ENCODE measurements at places on chromosomes 12 and 14.

- no peak for DNase-seq
These were observed 218.9 kb upstream of the RBM19 start for GRCh38 chr12:114185036-114185435.

DNA sequence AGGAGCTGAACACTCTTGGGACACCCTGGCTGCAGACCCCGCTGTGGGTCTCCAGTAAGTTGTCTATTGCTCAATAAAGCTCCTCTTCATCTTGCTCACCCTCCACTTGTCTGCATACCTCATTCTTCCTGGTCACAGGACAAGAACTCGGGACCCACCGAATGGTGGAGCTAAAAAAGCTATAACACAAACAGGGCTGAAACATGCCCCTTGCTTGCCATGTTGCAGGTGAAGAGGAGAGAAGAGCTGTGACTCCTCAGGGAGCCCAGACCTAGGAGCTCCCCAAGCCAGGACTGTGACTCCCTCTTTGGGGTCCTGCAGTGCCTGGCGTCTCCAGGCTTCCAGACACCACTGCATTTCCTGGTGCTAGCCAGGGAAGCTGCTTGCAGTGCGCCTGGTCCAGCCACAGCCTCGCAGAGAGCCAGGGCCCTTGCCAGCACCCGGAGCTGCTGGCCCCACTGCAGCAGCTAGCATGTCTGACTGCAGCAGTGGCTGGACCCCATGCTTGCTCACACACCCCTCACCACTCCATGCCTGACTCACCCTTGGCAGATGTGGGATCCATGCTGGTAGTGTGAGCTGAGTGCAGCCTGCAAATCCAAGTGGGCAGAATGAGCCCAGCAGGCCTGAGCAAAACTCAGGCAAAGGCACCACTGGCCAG, 37.1 kb upstream of the OR5AU1 start:
- no peak for DNase-seq

DNA sequence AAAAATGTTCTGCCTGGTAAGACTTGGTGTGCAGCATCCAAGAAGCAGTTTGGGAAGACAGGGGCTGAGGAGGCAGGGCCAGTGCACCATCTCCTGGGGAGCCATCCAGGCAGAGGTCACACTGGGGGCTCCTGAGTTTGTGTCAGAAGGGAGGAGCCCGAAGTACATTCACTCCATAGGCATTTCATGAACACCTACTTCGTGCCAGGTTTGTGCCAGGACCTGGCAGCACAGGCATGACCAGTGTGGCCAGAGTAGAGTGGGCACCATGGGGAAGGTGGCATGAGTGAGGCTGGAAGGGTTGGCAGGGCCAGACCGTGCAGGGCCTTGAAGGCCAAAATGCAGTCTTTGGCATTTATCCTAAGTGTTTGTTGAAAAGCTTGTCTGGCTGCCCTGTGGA, 86.5 kb upstream of the RIN3 start:
- DNase-seq = no peak

DNA sequence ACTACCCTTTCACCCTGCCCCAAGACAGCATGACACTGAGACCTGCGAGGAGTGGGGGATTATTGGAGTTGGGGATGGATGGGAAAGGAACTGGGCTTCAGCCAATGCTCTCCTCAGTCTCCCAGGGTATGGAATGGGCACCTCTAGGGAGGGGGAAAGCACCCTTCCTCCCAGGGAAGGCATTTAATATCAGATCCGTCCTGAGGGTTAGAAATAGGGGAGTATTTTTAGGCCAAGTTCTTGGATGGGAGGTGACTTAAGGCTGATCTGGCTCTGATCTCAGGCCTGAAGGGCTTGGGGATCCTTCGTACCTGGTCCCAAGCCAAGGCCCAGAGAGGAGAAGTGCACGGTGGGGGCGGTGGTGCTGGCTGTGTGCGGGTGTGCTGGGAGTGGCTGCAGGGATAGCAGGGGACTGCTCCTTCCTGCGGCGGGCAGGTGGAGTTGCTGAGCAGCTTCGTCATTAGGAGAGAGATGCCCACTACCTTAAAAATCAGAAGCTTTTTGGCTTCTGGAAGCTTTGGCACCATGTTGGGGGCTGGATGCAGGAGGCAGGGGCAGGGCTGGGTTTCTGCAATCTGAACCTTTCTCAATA, 7.0 kb upstream of the CEBPE start:
- no peak for DNase-seq

GRCh38 chr14:29077916-29078315, 311.3 kb downstream of the FOXG1 start:
- no peak for DNase-seq

DNA sequence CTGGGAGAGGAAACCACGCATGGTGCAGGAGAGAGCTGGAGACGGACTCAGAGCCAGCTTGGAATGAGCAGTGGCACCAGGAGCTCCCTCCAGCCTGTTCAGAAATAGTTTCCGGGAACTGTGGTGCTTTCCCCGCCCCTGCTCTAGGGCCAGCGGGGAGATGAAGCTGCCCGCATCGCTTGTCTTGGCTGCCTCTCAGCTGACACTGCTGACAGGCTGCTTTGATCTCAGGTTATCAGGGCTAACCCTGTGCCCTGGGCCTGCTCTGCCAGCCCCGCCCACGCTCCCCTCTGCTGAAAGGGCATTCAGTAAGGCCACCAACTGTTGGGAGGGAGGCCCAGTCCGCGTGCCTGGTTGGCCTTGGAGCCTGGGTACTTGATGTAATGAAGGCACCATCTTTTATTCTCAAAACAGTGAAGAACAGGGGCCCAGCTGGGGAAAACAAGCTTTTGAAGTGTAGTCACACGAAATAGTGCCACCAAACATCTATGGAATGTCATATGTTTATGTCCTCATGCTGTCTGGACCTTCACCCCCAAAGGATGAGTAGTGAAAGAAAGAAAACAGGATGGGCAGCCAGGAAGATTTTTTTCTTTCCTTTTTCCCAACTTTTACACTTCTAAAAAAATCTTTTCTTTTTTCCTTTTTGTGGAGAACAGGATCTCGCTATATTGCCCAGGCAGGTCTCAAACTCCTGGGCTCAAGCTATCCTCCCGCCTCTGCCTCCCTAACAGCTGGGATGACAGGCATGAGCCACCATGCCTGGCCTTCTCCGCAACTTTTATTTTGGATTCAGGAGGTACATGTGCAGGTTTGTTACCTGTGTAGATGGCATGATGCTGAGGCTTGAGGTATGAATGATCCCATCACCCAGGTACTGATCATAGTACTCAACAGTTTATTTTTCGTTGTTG, 115.9 kb upstream of the TBX3 start:
- no peak for DNase-seq
